ENCODE measurements at places on chromosomes 5 and 9.

GRCh38 chr5:121793791-121794190 is 57.9 kb upstream of the FTMT start:
- no peak for DNase-seq

DNA sequence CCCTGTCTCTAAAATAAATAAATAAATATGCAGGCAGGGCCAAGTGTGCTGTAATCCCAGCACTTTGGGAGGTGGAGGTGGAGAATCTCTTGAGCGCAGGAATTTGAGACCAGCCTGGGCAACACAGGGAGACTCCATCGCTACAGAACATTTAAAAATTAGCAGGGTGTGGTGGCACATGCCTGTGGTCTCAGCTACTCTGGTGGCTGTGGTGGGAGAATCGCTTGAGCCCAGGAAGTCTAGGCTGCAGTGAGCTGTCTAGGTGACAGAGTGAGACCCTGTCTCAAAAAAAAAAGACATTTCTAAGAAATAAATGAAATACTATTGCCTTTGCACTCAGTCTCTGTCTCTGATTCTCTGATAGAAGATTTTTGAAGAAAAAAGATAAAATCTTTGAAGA is 1.2 kb upstream of the PCDHGA10 start:
- no peak for DNase-seq

- DNase-seq, result no peak
These were observed 8.0 kb downstream of the NUDT2 start for GRCh38 chr9:34337403-34337802.

DNA sequence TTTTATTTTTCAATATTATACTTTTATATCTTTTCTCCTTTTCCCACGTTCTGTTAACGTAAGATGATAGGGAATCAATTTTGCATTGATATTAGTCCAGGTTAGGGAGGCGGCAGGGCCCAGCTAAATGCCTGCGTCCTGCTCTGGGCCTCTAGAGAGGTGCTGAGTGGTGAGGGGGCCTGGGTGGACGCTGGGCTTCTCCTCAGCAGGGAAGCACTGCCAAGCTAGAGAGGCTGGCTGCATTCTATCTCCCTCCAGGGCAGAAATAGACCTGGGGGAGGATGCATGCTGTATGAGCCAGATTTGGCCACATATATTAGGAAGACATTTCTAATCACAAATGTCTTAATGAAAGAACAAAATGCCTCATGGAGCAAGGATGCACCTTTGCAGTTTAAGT is 43.6 kb upstream of the NKX2-5 start:
- DNase-seq, result no peak

- DNase-seq, result no peak
These were observed 121.3 kb downstream of the DAB2IP start for GRCh38 chr9:121772600-121773285.

- no peak for DNase-seq
These were observed 14.4 kb upstream of the CCDC69 start for GRCh38 chr5:151238303-151238741.

DNA sequence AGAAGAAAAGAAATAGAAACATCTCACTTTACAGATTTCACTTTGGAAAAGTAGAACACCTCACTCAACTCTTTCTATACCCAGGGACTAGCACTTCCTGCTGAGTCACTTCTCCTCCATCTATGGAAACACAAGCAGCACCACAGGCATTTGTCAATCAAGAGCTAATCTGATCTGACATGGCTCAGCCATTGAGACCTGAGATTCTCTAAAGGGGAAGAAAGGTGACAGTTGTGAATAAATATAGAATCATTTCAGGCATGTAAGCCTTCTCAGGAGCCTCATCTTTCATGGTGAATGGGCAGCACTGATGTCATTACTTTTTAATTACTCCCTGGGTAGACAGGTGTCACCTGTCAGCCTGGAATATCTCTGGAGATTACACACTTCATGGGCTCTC is 559.8 kb downstream of the HINT1 start:
- DNase-seq, result no peak

DNA sequence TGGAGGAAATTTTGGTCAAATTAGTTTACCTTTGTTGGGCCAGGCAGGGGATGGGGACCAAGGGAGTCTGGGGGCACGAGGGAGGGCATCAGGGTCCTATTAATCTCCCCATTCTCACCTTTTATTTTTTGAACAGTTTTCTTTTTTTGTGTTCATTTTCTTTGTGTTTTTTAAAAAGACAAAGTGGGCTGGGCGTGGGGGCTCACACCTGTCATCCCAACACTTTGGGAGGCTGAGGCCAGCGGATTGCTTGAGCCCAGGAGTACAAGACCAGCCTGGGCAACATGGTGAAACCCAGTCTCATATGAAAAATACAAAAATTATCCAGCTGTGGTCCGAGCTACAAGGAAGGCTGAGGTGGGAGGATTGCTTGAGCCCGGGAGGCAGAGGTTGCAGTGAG is 103.7 kb downstream of the WNK2 start:
- no peak for DNase-seq

- no peak for DNase-seq
These were observed 24.2 kb upstream of the SIL1 start for GRCh38 chr5:139222346-139222745.

GRCh38 chr5:119269061-119269944 is 86.5 kb upstream of the TNFAIP8 start:
- DNase-seq, result no peak

GRCh38 chr9:124122813-124123462 is 111.4 kb downstream of the LHX2 start:
- DNase-seq, result no peak

- no peak for DNase-seq
These were observed 21.5 kb upstream of the GDA start for GRCh38 chr9:72127753-72128152.

- DNase-seq, result no peak
These were observed 21.2 kb downstream of the SLC6A3 start for GRCh38 chr5:1423901-1424603.

DNA sequence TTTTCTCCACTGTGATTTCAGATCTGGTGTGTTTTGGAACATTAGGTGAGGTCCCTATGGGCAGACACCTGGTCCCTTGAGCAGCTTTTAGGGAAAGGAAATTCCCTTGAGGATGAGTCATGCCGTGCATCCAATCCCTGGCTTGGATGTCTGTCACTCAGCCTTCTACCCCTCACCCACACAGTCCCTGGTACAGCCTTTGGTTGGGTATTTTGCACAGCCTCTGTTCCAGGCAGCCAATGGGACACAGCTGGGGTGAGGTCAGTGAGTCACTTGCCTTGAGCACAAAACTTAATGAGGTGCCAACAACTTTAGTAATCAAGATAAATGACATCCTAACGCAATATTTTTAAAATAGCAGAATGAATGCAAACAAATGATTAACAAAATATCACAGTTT is 22.7 kb upstream of the SVEP1 start:
- no peak for DNase-seq

- DNase-seq, result no peak
These were observed 11.9 kb upstream of the COL15A1 start for GRCh38 chr9:98931600-98932389.

DNA sequence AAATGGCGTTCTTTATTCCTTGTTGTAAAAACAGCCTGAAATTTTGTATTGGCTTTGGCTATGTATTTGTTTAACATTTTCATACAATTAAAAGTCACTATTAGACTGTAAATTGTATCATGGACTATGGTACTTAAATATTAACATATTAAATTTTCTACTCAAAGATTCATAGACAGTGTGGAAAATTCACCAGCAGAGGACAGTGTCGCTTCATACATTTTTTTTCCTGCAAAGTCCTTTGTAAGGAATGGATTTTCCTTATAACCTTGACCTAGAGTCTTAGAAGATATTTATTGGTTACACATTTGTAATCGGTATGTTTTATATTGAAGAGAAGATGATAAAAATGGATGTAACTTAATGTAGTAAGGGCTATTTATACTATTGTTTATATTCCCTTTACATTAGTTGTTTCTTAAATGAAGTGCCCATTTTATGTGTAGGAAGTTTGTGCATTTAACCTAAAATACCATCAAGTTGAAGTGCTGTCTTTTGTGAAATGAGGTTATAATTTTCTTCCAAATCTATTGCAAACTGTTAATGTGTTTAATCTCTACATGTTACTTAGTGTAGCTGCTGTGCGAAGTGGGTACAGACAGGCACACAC is 150.1 kb downstream of the KDM4C start:
- no peak for DNase-seq

GRCh38 chr5:57219386-57219785 is 45.5 kb downstream of the GPBP1 start:
- no peak for DNase-seq

DNA sequence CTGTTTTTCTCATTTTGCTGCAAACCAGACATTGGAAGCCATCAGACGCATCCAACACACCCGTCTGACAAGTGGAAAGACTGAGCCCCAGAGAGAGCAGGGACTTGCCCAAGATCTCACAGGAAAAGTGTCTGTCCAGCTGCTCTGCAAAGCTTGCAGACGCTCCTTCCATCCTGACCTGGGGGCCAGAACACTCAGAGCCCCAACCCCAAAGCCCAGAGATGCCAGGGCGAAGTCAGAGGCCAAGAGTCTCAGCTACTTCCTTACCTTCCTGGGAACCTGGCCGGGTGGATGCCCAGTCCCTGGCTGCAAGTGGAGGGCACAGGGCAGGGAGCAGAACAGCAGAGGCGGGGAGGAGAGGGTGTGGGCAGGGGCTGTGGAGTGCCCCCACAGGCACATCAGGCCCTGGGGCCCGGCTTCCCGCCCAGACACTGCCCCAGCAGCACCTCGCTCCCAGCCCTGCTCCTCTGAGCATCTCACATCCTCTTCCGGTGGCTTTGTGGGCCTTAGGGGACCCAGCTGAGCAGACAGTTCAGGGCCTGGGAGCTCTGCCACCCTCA is 9.7 kb upstream of the RALGDS start:
- no peak for DNase-seq

GRCh38 chr5:180116077-180116999 is 44.8 kb upstream of the RNF130 start:
- no peak for DNase-seq

DNA sequence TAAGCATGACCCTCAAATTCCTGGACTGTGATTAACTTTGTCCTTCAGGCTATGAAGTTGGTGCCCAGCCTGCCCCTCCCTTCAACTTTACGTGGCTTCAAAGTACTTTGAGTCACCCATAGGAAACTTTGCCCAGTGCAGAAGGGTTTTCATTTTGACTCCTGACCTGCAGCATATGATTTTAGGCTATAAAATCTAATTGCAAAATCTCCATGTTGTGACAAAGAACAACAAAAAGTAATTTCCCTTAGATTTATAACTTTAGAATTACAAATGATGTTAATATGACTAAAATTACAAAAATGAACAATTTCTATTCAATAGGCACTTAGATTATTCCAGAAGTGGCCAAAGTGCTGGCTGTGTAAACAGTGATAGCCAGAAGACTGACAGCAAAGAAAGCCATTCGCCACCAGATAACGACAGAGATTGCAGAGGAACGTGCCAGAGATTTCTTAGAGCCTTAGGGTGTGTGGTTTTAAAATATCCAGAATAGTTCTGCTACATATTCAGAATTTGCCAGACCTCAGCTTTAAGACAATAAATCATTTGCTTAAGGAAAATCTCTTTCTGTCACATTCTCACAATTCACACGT is 197.4 kb downstream of the SEMA5A start:
- DNase-seq, result no peak

DNA sequence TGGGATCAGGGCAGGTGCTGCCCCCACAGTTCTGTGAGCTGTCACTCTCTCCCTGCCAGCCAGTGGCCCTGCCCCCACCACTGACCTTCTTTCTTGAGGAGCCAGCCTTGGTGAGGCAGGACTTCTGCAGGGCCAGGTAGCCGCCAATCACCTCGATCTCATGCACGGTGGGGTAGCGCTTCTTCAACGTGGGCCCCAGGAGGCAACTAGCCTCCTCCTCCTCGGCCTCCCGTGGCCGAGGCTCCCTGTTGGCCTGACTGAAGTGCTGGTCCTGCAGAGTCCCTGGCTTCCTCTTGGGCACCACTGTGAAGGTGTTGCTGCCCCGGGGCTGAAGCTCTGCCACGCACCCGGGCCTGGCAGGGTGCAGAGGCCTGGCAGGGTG is 1.6 kb downstream of the TPRN start:
- no peak for DNase-seq

- no peak for DNase-seq
These were observed 3.1 kb downstream of the SRD5A1 start for GRCh38 chr5:6636293-6636692.

DNA sequence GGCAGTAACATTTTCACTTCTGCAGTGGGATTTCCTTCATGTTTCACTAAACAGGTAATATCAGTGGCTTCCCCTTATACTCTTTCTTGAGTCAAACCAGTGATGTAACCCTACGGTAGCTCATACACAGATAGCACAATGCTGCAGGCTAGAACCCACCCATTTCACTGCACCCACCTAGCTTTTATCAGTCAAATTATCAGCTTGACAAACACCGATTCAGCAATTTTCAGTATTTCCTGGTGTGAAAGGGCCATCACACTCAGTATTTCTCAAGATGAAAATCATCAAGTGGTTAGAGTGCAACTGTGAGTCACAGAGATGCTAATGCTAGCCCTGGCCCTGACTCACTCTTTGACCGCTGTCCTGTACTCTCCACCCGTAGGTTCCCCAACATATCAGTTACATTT is 242.3 kb upstream of the PTGER4 start:
- peak; percentile 9 for DNase-seq

DNA sequence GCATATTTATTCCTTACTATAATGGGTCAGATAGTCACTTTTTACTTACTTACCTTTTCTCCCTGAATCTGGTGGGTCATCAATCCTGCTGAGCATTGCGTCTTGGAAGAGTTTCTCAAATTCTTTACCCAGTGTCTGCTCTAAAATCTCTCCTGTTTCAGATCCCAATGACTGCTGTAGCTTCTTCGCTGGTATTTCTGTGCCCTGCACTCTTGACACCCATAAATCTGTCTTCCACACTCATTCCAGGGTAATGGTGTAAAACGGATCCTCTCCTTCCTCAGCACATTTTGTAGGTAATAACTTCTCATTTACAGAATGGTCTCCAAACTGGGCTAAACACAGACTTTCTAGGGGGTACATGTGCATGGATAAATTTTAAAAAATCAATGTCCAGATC is 407.4 kb downstream of the DMAC1 start:
- no peak for DNase-seq

- DNase-seq, result no peak
These were observed 4.0 kb downstream of the RGS7BP start for GRCh38 chr5:64509828-64510227.

DNA sequence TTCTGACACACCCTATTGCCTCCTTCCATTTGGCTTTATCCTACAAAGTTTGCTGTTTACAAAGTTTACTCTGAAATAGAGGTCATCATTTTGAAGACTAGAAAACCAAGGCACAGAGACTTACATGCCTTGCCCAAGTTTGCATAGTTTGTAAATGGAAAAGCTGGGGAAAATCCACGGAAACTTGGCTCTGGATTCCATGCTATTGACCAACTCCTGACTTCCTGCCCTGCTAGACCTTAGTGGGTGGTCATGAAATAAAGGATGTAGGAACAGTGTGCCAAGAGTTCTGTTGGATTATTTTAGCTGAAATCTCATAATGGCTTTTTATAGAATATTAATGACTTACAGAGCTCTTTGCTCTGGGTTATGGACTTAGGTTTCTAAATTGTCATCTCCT is 69.5 kb downstream of the GRIA1 start:
- DNase-seq, result no peak

- no peak for DNase-seq
These were observed 60.5 kb upstream of the CD180 start for GRCh38 chr5:67257077-67257476.

Data from activated T-helper 9 cell treated with anti-CD3 and anti-CD28 coated beads, Interleukin-2, amount 50 U/mL, for 16 hours (primary cell).